Activated CD4-positive, alpha-beta T cell treated with anti-CD3 and anti-CD28 coated beads for 1 hour (primary cell): ENCODE measurements at places on chromosomes 4 and X.
A peak's percentile ranks its signal among the peaks of the same experiment; 100 is the strongest.

DNA sequence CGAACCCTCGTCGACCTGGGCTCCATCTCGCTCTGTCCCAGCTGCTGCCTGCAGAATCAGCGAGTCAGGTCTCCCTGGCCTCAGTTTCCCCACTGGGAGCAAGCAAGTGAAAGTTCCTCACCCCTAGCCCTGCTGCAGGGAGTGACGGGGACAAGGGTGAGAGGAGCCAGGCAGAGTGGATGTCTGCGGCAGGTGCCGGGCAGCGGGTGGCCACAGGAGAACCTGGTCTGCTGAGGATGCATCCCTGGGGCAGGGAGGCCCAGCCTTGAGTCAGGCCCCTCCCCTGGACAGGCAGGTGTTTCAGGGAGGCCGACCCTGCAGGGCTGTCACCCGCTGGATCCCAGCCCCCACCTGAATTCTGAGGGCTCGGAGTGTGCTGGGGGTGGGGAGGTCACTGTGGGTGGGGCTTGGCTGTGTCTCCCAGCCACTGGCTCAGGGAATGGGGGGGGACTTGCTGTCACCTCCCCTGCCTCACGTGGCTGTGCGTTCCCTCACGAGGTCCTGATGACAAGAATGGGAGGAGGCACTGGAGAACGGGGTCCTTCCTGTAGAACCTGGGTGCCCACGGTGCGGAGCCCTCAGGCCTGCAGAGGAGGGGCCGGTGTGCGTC lies 33.2 kb downstream of the LRPAP1 start:
- DNase-seq = no peak

DNA sequence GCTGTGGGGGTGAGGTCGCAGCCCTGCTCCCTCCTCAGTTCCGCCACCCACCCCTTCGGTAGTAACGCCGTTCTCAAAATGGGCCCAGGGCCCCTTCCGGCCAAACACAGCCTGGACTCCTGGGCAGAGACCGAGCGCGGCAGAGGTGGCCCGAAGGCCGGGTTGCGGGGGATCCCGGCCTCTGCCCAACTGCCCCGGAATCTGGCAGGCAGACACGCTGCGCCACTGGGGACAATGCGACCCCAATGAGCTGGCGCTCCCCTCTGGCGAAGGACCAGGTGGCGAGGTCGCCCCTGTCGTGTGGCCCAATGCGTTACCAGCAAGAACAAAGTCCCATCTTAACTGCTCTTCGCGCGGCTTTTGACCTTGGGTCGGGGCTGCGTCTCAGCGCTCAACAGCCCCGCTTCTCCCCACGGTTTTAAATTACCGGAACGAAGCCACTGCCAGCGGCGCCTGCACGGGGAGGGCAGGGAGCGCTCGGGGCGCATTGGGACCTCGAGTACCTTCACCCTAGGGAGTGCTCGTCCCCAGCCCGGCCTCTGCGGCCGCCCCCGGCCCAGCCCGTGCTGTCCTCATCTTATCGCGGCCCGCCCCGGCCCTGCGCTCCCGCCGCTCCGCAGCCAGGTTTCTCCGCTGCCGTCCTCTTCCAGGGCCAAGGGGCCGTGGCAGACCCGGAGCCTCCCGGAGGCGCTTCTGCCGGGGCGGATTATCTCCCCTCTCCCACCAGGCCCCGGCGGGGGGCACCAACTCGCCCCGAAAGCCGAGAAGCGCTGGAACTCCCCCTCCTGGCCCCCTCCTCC lies 22.2 kb upstream of the HMX1 start:
- no peak for DNase-seq

DNA sequence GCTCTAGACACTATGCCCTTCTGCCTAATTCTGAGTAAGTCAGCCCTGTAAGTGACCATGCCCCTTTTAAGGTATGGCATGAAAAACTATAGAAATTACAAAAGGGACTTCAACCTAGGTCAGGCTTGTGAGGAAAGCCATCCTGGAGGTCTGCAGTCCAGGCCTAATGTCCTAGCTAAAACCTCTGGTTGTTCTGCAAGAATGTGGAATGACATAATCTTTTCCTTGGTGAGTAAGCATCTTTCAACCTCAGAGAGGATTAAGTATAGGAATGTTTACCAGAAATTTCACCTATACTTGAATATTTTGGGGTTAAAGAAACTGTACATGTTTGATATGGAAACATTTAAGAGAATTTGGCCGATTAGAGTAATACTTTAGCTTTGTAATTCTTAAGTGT lies 23.8 kb upstream of the HPSE start:
- no peak for DNase-seq

DNA sequence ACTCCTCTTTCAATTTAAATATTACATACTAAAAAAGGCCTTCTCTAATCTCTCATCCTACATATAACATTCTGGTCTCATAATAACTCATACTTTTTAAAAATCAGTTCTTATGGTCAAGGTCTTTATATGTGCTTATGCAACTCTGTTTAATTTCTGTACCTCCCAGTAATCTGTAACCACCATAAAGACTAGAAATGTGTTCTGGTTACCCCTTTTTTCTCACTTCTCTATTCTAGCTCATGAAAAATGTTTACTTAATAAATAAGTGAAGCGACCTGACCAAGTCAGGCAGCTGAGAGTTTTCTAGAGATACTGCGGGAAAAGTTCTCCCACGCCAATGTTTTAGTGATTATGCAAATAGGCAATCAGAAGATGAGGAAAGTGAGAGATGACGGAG lies 548.8 kb upstream of the FAM241A start:
- DNase-seq = no peak

GRCh38 chrX:56746996-56747395 lies 18.0 kb downstream of the NBDY start:
- no peak for DNase-seq

- DNase-seq = no peak
Measured at GRCh38 chr4:77273412-77273811, 116.4 kb downstream of the CCNG2 start.

DNA sequence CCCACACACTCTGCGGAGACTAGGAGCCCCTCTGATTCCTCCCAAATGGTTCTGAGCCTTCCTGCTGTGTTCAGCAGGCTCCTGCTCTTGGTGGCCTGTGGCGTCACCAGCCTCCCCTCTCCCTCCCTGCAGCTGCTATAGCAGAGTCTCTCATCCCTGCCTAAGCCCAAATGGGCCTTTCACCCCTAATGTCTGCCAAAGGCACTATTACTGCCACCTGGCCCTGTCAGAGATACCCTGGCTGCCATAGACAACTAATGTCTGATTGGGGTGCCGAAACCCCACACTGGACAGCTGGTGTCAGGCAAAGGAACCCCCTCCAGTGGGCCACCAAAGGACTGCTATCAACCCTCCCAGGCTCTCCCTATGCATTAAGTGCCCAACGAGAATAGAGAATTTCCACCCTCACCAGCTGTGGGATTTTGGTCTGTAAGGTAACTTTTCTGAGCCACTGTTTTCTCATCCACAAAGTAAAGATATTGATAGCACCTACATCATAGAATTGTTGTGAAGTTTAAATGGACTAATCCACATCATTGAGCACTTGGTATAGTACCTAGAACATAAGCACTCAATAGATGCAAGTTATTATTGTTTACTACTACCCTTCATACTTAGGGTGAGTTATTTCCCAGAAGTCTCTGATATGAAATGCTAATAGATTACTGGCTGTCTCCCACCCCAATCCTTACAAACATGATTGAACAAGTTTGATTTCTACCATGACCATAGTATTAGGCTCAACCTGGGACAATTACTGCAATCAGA lies 421.3 kb downstream of the MID1IP1 start:
- no peak for DNase-seq

- DNase-seq = no peak
Measured at GRCh38 chr4:137203601-137204000, 328.7 kb downstream of the PCDH18 start.

- DNase-seq = no peak
Measured at GRCh38 chr4:106993827-106994226, 42.3 kb downstream of the DKK2 start.

DNA sequence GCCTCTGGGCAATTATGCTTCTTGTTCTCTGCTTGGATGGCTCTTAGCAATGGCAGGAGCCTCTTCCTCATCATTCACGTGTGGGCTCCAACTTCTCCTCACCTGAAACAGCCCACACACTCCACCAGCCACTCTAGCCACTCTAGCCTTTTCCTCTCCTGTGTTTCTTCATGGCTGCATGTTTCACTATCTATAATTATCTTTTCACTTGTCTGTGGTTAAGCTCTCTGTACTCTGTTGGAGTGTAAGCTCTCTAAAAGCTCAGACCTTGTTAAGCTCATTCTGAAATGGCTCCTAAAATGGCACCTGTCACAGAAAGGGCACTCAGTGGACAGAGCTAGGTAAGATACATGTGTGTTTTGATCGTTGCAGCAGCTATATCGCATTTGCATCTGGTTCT lies 80.0 kb downstream of the SH3KBP1 start:
- DNase-seq = no peak

GRCh38 chr4:144591401-144591800 lies 54.6 kb upstream of the HHIP start:
- no peak for DNase-seq

DNA sequence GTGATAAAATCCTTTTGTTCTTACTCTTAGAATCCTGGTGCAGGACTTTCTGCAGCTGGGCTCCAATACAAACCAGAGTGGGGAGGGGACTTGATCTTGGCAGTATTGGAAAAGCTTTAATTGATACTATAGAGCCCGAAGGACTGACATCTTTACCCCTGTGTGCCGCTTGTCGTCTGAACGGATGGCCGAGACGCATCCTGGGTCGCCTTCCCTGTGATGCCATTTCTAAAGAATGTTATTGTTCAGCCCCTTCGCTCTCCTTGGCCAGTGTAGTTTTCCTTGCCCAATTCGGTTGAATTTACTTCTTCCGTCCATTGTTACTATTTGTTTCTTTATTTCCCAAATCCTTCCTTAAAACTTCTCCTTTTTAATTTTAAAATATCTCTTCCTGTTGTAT lies 80.9 kb downstream of the CLDN34 start:
- DNase-seq = no peak

- DNase-seq = peak; percentile 33
Measured at GRCh38 chr4:1356181-1356998, 9.4 kb downstream of the UVSSA start.

GRCh38 chr4:94887027-94887426 lies 129.3 kb downstream of the BMPR1B start:
- DNase-seq = no peak

- DNase-seq = no peak
Measured at GRCh38 chr4:148265627-148266026, 176.6 kb downstream of the NR3C2 start.

- no peak for DNase-seq
Measured at GRCh38 chr4:22235698-22236097, 280.2 kb downstream of the ADGRA3 start.

DNA sequence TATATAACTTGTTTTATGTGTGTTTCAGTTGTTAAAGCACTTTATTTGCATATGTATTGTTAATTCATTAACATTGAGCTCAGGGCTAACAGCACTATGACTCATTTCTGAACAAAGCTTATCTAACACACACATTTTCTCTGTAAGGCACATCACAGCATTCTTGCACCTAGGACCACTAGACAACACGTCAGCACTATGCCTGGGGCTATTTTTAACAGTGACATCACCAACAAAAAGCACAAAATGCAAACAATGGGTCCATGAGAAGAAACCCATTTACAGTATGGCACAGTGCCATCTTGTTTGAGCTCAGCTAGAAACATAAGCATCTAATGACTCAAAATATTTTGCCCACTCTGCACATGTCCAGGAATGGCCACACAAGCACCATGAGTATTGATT lies 124.4 kb downstream of the RELL1 start:
- DNase-seq = no peak

DNA sequence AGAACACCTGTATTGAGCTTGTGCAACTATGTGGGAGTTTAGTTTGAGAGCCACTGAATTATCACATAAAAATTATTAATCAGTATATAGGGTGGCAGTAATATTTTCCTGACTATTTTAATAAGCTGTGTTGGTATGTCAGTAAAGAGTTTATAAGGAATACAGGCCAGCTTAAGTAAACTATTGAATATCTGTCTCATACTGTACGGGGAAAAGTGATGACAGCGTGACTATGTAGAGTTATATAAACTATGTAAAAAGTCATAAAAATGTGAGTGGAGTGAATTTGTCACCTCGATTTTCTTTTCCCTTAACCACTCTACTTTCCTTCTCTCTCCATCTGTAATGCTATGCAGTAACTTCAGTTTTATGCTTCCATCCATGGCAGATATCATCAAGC lies 250.2 kb downstream of the BMPR1B start:
- no peak for DNase-seq

- no peak for DNase-seq
Measured at GRCh38 chr4:166144607-166145006, 271.6 kb downstream of the TLL1 start.

DNA sequence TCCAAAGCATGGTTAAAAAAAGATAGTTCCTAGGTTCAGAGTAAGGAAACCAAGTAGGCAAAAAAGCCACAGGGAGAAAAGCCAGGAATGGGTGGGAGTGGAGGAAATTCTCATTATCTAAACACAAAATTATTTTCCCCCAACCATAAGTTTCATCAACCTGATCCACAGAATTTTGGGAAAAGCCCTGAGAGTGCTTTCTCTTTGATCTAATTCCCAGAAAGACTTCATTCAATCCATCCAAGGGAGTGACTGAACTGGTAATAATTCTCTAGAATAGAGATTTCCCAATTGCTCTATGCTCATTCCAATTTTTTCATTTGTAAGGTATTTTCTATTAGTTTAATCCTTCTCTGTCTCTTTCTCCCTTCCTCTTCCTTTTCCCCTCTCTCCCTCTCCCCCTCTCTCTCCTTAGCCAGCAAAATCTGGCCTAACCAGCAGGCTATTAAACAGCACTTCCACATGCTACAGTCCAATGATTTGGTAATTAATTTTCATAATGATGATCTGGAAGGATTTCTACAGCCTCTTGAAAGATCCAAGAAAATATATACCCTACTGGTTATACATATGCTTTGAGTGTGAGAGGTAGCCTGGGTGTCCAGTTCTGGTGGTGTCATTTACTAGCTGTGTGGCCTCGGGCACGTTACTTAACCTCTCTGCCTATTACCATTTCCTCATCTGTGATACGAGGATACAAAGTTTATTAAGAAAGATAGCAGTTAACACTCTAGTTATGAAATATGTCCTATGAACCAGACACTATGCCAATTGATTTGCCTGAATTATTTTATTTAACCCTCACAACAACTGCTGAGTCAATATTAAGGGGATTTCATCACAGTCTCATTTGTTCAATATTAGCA lies 251.5 kb upstream of the RASGEF1B start:
- no peak for DNase-seq

DNA sequence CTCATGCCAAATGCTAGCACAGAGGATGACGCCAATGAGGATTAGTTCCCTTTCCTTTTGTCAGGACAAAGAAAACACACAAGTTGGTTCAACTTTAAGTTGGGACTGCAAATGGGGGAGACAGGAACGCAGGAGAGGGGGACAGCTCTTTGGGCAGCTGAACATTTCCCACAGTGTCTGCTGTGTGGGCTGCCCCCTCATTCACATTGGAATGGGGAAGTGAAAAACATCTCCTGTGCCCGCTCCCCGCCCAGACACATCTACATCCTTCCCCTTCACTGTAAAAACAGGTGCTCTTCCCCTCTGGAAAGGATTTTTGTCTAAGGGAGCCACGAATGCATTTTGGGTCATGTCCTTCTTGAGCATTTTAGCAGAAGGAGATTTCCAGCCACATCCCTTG lies 44.5 kb upstream of the TBC1D9 start:
- no peak for DNase-seq
